ENCODE measurements at places on chromosomes 3 and 15. TPM values are rescaled to one million over a fixed set of nuclear protein-coding genes. Genes with fewer than 3 reads are reported as not detected.

Gene FAM81A
- 0.56 TPM for polyA plus RNA-seq

Gene FILIP1L
- not detected for polyA plus RNA-seq

Gene GOLGA6A
- 2.1 TPM for polyA plus RNA-seq

Gene IQCH
- 0.60 TPM for polyA plus RNA-seq

Gene DAZL
- 1.7 TPM for polyA plus RNA-seq

DNA sequence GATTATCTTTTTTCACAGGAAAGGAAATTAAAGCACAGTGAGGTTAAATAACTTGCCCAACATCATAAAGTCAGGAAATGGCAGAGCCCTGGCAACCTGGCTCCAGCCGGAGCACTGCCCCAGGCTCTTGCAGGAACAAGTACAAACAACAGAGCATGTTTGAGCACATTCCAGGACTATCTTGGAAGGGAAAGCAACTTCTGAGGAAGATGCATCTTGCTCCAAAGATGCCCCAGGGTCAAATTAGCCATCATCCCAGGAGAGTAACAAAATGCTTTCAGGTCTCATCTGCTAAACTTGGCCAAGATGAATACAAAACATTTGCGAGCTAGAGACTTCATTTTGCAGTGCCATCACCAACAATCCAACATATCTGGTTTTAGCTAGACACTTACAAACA, 162.4 kb upstream of the LRRN1 start:
- DNase-seq: no peak
- no peaks in the 10 kb centered on the region for H3K4me1 ChIP-seq

- H3K27me3 ChIP-seq: no peaks in the 10 kb centered on the region
- DNase-seq: no peak
- no peaks in the 10 kb centered on the region for H3K36me3 ChIP-seq
Measured at GRCh38 chr3:27165321-27165721, 203.9 kb downstream of the NEK10 start.

GRCh38 chr15:78508272-78508671, 895 bp downstream of the HYKK start:
- H3K27ac ChIP-seq: no peak overlapping the region
- H3K27me3 ChIP-seq: no peaks in the 10 kb centered on the region
- peak overlapping the region; percentile 71 for H3K4me3 ChIP-seq

GRCh38 chr3:109532257-109533216, 195.2 kb upstream of the DPPA4 start:
- no peak overlapping the region for H3K27ac ChIP-seq
- no peak overlapping the region for H3K4me3 ChIP-seq
- no peaks in the 10 kb centered on the region for H3K27me3 ChIP-seq
- H3K4me1 ChIP-seq: no peaks in the 10 kb centered on the region

- no peak for DNase-seq
- peaks cover 2% of the 10 kb centered on the region for H3K4me1 ChIP-seq
- no peaks in the 10 kb centered on the region for H3K27me3 ChIP-seq
- no peak overlapping the region for H3K4me3 ChIP-seq
- H3K36me3 ChIP-seq: no peaks in the 10 kb centered on the region
Measured at GRCh38 chr15:92069308-92070250, 216.1 kb downstream of the SLCO3A1 start.

- no peaks in the 10 kb centered on the region for H3K4me1 ChIP-seq
- H3K27me3 ChIP-seq: no peaks in the 10 kb centered on the region
- H3K36me3 ChIP-seq: no peaks in the 10 kb centered on the region
- no peak overlapping the region for H3K4me3 ChIP-seq
- no peak overlapping the region for H3K27ac ChIP-seq
Measured at GRCh38 chr15:19899021-19899824, 642.4 kb downstream of the GOLGA6L6 start.

GRCh38 chr15:31840849-31841476, 189.4 kb upstream of the CHRNA7 start:
- H3K4me1 ChIP-seq: no peaks in the 10 kb centered on the region
- H3K27ac ChIP-seq: no peak overlapping the region
- no peaks in the 10 kb centered on the region for H3K27me3 ChIP-seq
- H3K4me3 ChIP-seq: no peak overlapping the region

DNA sequence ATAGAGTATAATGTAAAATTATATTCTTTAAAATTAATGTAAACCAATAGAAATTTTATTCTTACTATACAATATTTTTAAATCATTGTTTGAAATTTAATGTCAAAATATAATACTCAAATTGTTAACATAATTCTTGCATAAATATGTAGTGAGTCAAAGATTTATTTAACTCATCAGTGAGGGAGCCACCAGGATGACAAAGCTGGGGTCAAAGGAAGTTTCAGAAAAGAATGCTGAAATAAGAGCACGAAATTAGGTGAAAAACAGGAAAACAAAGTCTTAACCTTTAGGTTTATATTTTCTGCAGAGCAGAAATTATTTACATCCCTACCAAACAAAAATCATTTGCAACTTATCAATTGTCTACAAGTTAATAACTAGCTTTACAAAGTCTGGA, 74.1 kb downstream of the DIPK2A start:
- no peaks in the 10 kb centered on the region for H3K27me3 ChIP-seq
- no peak overlapping the region for H3K27ac ChIP-seq
- no peak overlapping the region for H3K4me3 ChIP-seq

- peaks cover 3% of the 10 kb centered on the region for H3K4me1 ChIP-seq
- no peak overlapping the region for H3K27ac ChIP-seq
- no peak for DNase-seq
- no peaks in the 10 kb centered on the region for H3K36me3 ChIP-seq
Measured at GRCh38 chr3:37945156-37945806, 45.3 kb upstream of the VILL start.

GRCh38 chr3:47794544-47794943, 8.4 kb upstream of the DHX30 start:
- H3K4me3 ChIP-seq: no peak overlapping the region
- H3K36me3 ChIP-seq: no peaks in the 10 kb centered on the region
- no peaks in the 10 kb centered on the region for H3K4me1 ChIP-seq
- H3K27ac ChIP-seq: no peak overlapping the region
- no peaks in the 10 kb centered on the region for H3K27me3 ChIP-seq

Measured in H1 (cell line).